Hepatic stellate cell (primary cell): ENCODE measurements at places on chromosomes 2 and 18.

DNA sequence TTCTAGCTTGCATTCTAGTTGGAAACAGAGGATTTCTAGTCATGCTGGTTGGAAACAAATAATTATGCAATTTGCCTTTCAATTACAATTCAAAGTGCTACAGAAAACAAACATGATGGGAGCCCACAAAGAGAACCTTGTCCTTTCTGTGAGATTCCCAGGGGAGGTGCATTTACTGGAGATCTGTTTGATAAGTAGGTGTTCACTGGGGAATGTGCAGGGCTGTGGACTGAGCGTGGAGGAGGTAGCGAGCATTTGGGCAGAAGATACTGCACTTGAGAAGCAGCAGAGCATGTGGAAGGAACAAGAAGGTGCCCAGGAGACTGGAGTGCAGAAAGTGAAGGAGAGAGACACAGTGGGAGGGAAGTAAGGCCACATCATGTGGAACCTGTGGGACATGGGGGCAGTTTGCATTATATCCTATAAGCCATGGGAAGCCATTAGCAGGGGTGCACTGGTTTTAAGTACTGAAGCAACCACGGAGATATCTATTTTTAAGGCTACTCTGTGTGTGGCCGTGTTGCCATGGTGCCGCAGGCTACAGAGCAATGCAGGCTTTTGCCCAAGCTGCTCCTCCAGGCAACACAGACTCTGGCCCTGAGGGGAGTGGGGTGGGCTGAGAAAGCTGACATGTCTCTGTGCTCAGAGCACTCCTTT is 154.0 kb downstream of the ANTXR1 start:
- no peak for DNase-seq

DNA sequence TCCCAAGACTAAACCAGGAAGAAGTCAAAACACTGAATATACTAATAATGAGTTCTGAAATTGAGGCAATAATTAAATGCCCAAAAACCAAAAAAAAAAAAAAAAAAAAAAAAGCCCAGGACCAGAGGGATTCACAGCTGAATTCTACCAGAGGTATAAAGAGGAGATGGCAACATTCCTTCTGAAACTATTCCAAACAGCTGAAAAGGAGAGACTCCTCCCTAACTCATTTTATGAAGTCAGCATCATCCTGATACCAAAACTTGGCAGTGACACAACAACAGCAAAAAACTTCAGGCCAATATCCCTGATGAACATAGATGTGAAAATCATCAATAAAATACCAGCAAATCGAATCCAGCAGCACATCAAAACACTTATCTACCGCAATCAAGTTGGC is 108.5 kb upstream of the COL3A1 start:
- DNase-seq, result no peak

GRCh38 chr2:151410485-151410834 is 758 bp downstream of the RIF1 start:
- peak; percentile 19 for DNase-seq

DNA sequence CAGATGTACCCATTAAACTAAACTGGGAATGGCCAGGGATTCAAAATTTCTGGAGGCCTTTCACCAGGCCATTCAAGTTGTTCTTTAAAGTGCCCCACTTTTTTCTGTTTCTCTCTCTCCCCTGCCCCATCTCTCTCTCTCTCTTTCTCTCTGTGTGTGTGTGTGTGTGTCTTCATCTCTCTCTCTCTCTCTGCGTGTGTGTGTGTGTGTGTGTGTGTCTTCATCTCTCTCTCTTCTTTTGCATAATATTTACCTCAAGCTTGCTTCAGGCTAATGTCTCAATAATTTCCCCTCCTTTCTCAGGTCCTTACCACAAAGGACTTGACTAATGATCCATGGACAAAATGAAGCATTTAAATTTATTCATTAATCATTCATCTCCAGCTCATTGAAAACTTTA is 164.2 kb upstream of the KLHL14 start:
- DNase-seq, result no peak

- DNase-seq, result peak; percentile 31
Measured at GRCh38 chr2:186695081-186695756, 1.4 kb downstream of the FAM171B start.

DNA sequence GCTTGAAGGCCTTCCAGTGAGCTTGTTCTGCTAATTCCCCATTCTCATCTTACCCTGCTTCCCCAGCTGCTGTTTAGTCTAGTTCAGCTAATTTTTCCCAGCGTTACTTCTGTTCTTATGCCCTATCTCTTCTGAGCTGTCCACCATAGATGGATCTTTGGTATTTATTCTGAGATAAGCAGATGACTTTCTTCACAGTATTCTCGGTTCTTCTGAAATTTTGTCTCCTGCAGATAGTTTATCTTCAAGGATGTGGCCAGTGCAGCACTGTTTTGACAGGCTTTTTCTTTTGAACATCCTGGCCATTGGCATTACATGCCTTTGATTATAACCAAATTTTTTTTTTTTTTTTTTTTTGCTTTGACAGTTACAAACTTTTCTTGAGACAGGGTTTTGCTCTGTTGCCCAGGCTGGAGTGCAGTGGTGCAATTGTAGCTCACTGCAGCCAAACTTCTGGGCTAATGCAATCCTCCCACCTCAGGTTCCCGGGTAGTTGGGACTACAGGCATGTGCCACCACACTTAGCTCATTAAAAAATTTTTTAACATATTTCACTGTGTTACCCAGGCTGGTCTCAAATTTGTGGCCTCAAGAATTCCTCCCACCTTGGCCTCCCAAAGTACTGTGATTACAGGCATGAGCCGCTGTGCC is 134.2 kb downstream of the WDSUB1 start:
- DNase-seq, result no peak

- no peak for DNase-seq
Measured at GRCh38 chr18:3914833-3915610, 465.1 kb downstream of the TGIF1 start.

GRCh38 chr2:181036848-181037603 is 56.6 kb downstream of the UBE2E3 start:
- DNase-seq, result peak; percentile 6

GRCh38 chr2:173290518-173290917 is 64.2 kb upstream of the CDCA7 start:
- no peak for DNase-seq

DNA sequence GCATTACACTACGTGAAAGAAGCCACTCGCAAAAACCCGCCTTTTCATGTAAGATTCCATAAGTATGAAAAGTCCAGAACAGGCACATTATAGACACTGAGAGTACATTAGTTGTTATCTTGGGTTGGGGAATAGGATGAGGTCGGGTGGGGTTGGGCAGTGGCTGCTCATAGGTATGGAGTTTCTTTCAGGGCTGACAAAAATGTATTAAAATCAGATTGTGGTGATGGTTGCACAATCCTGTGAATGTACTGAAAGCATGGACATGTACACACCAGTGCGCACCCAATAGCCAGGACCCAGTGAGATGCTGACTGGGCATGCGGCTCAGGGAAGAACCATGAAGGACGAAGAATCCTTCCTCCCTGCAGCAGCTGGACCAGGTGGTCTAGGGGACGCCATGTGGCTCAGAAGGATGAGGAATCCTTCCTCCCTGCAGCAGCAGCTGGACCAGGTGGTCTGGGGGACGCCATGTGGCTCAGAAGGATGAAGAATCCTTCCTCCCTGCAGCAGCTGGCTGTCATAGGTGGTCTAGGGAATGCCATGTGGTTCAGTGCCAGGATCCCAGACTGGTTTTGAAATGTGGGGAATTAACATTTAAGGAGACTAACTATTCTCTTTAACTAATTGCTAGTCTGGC is 50.1 kb downstream of the MBP start:
- DNase-seq, result no peak

DNA sequence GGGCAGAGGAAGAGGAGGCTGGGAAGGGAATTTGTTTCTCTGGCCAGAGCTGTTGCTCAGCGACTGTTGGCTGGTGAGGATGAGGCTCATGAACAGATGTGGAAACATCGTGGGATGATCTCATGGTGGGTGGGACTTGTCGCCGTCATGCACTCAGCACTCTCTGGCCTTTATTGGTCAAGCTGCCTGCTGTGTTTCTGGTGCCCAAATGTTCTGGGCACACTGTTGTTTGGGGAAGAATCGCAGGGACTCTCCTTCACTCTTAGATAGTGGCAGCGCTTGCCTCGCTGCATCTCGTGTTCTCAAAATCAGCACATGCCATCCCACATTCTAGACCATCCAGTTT is 145.6 kb downstream of the AGAP1 start:
- DNase-seq, result peak; percentile 78

GRCh38 chr18:2396162-2396505 is 175.2 kb downstream of the METTL4 start:
- no peak for DNase-seq

GRCh38 chr2:190184460-190184859 is 121.9 kb upstream of the MSTN start:
- no peak for DNase-seq

DNA sequence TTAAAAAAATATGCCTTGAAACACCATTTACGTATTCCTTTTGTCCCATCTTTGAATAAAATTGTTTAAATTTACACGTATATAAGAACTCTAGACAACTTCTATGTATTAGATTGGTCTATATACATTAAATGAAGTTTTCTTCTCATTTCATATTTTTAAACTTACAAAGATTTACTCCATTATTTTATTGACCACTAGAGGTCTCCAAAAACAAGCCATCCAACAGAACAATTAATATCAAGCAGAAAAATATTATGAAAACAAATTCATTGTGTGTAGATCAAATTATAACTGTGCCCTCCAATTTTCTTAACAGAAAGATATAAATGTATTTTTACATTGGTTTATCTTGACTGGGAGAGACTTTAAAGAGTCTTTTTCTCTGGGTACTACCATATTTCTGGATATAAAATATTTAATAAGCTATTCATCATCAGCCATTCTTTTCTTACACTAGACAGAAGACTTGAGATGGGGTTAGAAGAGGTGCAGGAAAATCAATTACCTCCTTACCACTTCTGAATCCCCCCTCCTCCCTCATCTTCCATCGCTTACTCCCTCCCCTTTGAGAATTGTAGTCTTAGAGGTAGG is 66.5 kb downstream of the DPP4 start:
- DNase-seq, result no peak

DNA sequence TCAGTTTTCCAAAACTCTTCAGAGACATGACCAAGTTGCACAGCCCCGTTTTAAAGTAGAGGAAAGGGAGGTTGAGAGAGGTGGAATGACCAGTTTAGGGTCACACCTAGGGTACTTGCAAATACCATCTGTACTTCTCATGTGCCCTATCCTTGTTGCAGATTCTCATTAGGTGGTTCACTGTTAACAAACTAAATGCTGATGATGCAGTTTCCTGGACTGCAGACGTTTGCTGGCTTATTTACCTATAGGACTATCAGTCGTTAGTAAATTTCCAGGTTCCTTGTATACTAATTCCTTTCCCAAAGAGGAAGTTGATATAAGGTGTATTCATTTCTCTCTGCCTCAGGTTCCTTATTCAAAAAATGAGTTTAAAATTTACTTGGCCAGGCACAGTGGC is 1.4 kb downstream of the FARP2 start:
- DNase-seq, result no peak

DNA sequence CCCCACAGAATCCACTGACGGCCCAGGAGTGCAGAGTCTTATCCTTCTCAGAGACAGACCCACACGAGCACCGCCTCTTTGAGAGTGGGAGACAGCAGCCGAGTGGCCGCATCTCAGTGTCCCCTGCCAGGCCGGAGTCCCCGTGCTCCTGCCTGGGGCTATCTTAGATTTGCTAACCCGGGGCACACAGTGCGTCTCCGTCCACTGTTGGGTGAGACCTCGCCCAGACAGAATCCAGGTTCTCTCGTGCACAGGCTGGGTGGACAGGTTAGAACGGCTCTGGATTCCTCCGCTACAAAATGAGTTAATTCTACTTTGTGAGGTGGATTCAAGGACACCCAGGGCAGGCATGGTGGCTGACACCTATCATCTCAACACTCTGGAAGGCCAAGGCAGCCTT is 88.3 kb downstream of the ZNF516 start:
- no peak for DNase-seq
